ENCODE measurements at places on chromosomes 6 and 20.

DNA sequence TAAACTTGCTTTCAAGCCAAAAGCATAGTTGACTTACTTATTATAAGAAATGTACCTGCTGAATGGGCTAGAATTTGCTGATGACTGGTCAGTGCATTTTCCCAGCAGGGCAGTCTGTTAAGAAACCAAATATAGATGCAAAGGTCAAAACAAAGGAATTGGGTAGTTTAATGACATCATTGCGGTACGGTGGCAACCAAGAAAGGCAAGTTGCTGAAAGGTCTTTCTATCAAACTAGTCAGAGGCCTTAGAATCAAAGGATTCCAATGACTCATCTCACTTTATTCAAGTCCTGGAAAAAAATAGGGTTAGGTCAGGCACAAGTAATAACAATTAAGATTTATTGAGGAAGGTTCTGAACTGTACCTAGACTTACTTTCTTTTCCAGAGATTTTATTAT, 76.4 kb downstream of the KIZ start:
- DNase-seq, result no peak

- no peak for DNase-seq
Observed at GRCh38 chr20:51629399-51630058, 87.0 kb upstream of the NFATC2 start.

GRCh38 chr6:104325341-104326172, 534.2 kb downstream of the HACE1 start:
- no peak for DNase-seq

GRCh38 chr20:32718749-32719348, 24.4 kb downstream of the COMMD7 start:
- no peak for DNase-seq

- no peak for DNase-seq
Observed at GRCh38 chr6:23311211-23311610, 741.8 kb downstream of the HDGFL1 start.

DNA sequence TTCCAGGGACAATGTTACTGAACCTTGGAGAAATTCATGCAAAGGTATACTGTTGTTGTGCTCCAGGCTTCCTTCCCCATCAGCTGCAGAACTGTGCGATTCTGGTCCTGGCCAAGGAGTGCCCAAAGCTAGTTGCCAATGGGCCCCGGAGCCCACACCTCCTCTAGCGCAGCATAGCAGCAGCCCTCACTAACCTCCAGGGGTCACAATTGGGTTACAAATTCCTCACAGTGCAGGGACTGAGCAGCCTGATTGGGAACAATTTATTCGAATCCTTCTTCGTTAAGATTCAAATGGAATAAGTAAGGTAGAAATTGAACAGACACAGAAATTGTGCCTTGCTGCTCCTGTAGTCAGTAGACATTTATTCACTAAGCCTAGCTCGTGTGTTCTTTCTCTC, 284.9 kb downstream of the PRKN start:
- DNase-seq, result no peak
